HuH-7 (cell line): ENCODE measurements at places on chromosomes 7 and 10.

DNA sequence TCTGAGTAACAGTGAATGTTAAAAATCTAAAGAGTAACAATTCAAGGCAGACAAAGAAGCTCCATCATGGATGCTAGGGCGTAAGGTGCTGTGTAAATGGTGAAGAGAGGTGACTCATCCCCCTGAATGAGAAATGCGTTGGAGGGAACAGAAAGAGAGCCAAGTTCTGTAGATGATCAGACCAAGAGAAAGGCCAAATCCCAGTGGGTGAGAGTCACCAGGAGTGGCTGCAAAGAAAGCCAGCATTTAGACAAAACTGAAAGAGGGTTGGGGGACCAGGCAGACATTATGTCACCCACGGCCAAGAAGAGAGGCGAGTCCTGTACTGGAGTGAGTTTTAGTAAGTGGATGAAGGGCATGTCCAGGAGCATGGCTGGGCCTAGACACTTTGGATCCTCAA, 153.1 kb downstream of the TRIL start:
- no peak for DNase-seq

DNA sequence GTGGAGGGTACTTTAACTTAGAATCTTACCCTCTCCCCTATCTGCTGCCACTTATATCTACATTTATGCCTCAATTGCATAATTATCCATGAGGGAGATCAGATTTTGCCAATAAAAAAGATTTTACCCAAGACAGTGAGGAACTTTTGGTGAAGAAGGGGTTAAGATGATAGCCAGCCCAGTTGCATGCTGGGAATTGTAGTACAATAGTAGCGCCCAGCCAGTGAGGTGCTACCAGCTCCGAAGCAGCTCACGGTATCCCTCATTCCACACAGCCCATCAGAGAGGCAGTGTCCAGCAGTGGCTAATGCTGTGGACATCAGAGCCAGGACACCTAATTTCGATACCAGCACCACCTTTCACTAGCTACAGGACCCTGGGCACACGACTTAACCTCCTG, 5.9 kb upstream of the LGI1 start:
- DNase-seq = peak; percentile 58

DNA sequence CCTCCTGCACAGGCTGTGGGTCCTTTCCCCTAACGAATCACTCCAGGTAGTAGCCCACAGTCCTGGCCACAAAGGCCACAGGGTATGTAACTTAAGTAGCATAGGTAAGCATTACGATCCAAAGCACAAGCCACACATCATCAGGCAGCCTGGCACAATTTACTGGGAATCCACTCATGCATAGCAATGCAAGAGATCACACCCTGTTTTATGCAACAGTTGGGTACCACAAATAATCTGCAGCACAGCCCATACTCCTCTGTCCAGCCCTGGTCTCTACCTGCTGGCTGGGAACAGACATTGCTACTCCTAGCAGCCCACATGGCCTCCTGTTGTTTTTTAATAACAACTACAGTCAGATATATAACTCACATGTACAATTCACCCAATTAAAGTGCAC, 34.3 kb downstream of the SRPK2 start:
- DNase-seq = no peak

DNA sequence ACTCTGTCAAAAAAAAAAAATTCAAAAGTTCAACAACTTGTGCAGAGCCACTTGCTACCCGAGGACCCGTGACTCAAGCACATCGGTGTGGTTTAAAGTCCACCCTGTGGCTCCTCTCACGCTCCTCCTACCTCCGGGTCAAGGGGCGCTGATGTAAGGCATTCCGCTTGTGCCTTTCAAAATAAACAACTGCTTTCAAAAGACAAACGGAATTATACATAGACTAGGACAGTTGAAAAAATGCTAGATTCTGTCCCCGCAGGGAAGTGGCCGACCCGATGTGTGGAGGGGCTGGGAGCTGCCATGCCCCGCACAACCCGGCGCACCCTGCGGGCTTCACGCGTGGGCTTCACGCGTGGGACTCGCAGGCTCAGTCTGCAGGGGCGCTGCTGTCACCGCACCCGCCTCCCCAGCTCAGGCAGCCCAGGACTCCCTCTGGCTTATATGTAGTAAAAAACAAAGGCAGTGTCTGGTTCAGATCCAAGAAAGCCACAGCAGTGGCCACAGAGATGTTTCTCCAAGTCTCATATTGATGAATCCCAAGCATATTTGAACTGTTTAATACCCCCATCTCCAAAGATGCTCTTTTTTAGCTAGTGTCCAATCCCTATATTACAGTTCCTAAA, 239.7 kb upstream of the INHBA start:
- peak; percentile 55 for DNase-seq

DNA sequence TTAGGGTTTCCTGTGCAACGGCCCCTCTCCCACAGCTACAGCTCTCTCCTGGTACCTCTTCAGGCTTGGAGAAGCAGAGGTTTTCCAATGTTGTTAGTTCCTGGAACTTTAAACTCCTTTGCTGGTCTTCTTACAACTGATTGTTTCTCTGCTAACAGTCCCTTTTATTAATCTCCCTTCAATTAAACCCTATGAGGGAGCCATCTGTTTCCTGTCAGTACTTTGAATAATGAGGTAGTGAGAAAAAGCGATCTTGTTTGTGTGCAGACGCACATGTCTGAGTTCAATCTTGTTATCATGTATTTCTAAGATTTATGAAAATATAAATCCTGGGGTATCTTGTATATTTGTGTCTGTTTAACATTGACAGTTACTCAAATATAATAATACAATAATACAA, 102.4 kb downstream of the MDFIC start:
- no peak for DNase-seq

DNA sequence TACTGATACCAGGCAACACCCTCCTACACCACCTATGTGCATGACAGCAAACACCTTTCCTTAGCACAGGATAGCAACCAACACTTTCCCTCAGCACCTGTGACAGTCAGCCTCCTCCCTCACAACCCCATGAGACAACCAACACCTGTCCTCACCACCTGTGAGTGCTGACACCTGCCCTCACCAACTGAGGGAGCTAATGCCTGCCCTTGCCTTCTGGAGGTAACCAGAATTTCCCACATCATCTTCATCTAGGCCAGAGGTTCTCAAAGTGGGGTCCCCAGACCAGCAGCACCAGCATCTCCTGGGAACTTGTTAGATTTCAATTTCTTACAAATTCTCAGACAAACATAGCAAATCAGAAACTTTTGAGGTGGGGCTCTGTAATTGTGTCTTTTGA, 112.5 kb downstream of the GRID1 start:
- no peak for DNase-seq

- no peak for DNase-seq
Measured at GRCh38 chr7:116315803-116316202, 105.5 kb downstream of the TES start.

GRCh38 chr10:49383853-49384252, 12.0 kb downstream of the DRGX start:
- DNase-seq = no peak

DNA sequence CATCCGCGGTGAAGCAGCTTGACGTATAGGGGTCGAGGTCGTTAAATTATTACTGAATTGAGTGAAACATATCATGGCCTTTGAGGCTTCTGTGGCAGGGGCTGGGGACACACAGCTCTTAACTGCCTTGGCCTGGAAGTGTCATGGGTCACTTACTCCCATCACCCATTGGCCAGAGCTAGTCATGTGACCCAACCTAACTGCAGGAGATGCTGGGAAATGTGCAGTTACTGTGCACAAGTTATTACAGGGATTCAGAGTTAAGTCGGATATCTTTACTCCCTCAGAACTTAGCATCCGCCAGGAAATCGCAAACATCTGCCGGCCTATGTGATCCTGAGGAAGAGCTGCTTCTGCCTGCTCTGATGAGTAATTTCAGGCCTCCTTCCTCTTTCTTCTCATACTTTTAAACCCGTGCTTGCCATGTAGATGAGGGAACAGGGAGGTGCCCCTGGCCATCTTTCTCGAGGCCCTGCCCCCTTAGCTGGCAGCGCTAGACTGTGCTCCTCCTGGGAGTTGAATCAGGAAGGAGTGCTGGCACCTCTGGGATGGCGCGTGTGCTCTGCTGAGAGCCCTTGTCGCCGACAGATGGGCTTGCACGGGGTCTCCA, 203.6 kb downstream of the TCF7L2 start:
- DNase-seq = no peak

- no peak for DNase-seq
Measured at GRCh38 chr10:106179430-106179829, 985.1 kb downstream of the SORCS1 start.
